ENCODE measurements at places on chromosomes 2 and 18.

DNA sequence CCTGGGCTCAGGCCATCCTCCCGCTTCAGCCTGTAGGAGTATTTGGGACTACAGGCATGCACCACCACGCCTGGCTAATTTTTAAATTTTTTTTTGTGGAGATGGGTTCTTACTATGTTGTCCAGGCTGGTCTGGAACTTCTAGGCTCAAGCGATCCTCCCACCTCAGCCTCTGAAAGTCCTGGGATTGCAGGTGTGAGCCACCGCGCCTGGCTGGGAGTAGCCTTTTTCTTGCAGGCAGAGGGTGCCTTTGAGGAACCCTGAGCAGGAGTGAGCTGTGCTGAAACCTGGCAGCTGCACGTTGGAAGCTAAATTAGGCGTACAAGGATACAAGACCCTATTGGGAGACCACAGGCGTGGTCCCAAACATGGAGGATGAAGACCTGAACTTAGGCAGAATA, 8.0 kb downstream of the CTDSP1 start:
- DNase-seq, result no peak

GRCh38 chr2:236642125-236642524, 72.5 kb downstream of the ACKR3 start:
- DNase-seq, result no peak

- no peak for DNase-seq
Measured at GRCh38 chr2:234324116-234324515, 172.8 kb downstream of the ARL4C start.

DNA sequence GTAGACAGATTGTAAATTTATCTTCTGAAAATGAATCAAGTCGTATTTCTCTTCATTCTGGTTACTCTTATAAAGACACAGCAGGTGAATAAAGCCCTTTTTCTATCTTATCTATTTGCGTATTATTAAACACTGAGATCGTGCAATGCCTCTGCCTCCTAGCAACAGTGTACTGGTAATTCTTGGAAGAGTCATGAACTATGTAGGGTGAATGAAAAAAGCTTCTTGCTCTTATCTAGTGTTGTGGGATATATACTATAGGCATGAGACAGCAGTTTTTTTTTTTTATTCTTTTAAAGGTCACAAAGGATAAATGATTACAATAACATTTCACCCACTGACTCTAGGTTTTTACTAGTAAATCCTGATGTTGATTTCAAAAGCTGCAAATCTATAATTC, 324.2 kb downstream of the PDE11A start:
- DNase-seq, result no peak

- no peak for DNase-seq
Measured at GRCh38 chr18:51998711-51999110, 341.3 kb upstream of the DCC start.

DNA sequence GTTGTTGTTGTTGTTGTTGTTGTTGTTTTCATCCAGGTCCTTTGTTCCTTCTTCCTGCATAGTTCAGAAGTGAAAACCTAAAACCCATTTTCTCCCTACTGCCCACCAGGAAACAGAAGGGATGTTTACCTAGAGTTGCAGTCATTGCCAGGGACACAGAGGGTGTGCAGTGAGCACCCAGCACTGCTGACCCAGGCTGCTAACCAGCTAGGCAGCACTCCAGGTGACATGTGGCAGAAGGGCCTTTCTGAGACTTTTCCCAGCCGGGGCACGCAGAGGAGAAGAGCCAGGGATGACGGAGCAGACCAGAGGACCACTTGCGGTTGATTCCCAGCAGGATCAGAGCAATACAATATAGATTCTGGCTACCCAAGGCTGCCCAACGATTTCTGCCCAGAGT, 286.3 kb downstream of the BCL11A start:
- no peak for DNase-seq
